HT-29 (cell line): ENCODE measurements at places on chromosomes 13 and 19. TPM values are rescaled to one million over a fixed set of nuclear protein-coding genes. Genes with fewer than 3 reads are reported as not detected.

Gene KCNC3
- 3.5 and 7.1 TPM in 2 replicates for total RNA-seq

Gene ZNF77
- 0.86 and 1.7 TPM in 2 replicates for total RNA-seq

Gene CRLF1
- 0.16 TPM in 1 of 2 replicates, not detected in the other for total RNA-seq

GRCh38 chr19:58059003-58059670, at the start of gene ZNF135:
TSS of gene ZNF135 (plus strand) at chr19:58059282. CDS start at chr19:58060003, 721 bp downstream.
- no peak for DNase-seq

DNA sequence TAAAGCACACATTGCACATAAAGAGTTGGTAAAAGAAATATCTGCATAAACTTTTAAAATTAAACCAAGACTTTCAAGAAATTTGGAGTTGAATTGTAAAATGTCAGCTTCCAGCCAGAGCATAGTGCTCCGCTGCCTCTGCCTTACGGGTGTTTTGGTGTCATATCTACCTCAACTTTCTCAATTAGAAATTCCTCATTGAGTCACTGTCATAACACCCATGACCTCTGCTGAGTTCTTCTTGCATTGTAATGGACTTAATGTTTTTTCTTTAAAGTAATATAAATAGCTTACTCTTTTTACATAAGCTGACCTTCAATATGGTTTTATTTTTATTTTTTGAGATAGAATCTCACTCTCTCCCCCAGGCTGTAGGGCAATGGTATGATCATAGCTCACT, 551.0 kb upstream of the NBEA start:
- DNase-seq: no peak

- DNase-seq: peak; percentile 55
Observed at GRCh38 chr13:39767791-39768517, 112.5 kb downstream of the COG6 start.

- no peak for DNase-seq
Observed at GRCh38 chr19:11165486-11166030, 10.0 kb upstream of the SPC24 start.

- DNase-seq: no peak
Observed at GRCh38 chr19:18611327-18612050, 1.2 kb upstream of the TMEM59L start.
